Transverse colon (tissue), 4 donors: ENCODE measurements at places on chromosomes 1 and 21. TPM values are rescaled to one million over a fixed set of nuclear protein-coding genes. Genes with fewer than 3 reads are reported as not detected.

DNA sequence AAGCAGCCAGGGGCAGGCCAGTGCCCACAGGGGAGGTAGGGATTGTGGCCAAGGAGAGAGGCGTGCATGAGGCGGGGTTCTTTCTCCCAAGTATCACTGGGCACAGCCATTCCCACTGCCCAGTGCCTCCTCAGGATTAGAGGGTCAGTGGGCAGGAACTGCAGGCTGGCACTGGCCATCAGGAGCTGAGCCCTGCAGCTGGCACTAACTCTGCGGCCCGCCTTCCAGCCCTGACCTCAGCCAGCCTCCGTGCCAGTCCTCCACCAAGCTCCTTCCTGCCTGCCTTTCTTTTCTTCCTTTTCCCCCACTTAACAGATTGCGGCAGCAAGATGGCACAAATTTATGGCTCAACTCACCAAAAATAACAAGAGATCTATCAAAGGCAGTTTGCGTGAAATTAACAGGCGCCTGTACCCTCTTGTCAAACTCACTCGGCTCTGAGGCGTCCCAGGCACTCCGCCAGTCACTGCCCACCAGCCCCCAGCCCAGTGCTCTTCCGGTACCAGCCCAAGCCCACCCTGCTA is 11.1 kb downstream of the ADGRB2 start:
- H3K36me3 ChIP-seq, result no peaks in the 10 kb centered on the region
- no peak for DNase-seq
- H3K4me3 ChIP-seq, result no peak overlapping the region
- peaks cover 12% of the 10 kb centered on the region for H3K4me1 ChIP-seq

GRCh38 chr1:201594575-201595245 is 55.8 kb downstream of the NAV1 start:
- DNase-seq, result no peak
- H3K4me3 ChIP-seq, result no peak overlapping the region
- H3K27ac ChIP-seq, result no peak overlapping the region

Gene DIRAS3
- total RNA-seq, result 1.4 TPM

GRCh38 chr1:180814258-180814657 is 98.4 kb upstream of the KIAA1614 start:
- no peak overlapping the region for H3K4me3 ChIP-seq
- H3K27ac ChIP-seq, result no peak overlapping the region
- DNase-seq, result no peak

DNA sequence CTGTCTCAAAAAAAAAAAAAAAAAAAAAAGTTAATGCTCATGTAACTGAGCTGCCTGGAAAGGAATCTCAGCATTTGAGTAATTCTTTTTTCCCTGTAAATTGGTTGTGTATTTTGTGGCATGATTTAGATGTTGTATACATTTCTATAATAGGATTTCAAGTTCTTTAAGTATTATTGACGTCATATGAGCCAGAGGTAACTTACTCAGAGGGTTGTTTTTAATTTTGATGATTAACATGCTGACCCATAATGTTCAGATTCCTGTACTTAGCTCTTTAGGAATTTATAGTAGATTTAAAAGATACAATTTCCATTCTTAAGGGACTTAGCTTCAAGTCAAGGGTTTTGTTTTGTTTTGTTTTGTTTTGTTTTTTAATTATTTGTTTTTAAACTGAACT is 120.4 kb downstream of the CACHD1 start:
- no peaks in the 10 kb centered on the region for H3K4me1 ChIP-seq
- no peaks in the 10 kb centered on the region for H3K36me3 ChIP-seq
- no peak for DNase-seq
- H3K4me3 ChIP-seq, result no peak overlapping the region
- H3K27ac ChIP-seq, result no peak overlapping the region

DNA sequence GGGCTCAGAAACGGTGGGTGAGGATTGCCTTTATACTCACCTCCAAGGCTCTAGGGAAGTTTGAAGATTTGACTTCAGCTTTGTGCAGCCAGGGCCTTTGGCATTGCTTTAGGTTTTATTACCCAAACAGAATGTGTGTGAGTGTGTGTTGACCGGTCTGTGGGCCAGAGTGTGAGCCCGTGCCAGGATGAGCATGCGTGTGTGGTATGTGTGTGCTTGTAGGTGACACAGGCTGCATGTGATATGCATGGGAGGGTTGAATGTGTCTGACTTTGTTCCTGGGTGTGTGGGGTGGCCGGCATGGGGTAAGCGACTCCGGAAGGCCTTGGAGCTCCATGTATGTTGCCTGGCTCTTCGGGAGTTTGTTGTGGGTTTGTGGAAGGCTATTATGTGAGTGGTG is 160.5 kb downstream of the FOXD2 start:
- peaks cover 10% of the 10 kb centered on the region for H3K27me3 ChIP-seq
- no peak for DNase-seq
- H3K4me1 ChIP-seq, result no peaks in the 10 kb centered on the region
- H3K36me3 ChIP-seq, result no peaks in the 10 kb centered on the region

GRCh38 chr1:156887734-156888133 is 5.8 kb upstream of the PEAR1 start:
- H3K4me1 ChIP-seq, result peaks cover 8% of the 10 kb centered on the region
- H3K4me3 ChIP-seq, result no peak overlapping the region
- peaks cover 40% of the 10 kb centered on the region for H3K27me3 ChIP-seq

Gene EFNA1
- total RNA-seq, result 108 TPM

Gene TIAM1
- total RNA-seq, result 8.1 TPM

Gene ANKRD35
- total RNA-seq, result 1.1 TPM

Gene GJB5
- total RNA-seq, result not detected

- H3K27me3 ChIP-seq, result no peaks in the 10 kb centered on the region
- H3K4me1 ChIP-seq, result peaks cover 5% of the 10 kb centered on the region
- DNase-seq, result peak; percentile 70
- no peaks in the 10 kb centered on the region for H3K36me3 ChIP-seq
These were observed 62.8 kb upstream of the LAX1 start for GRCh38 chr1:203702130-203702577.

GRCh38 chr1:232244426-232244825 is 385.5 kb downstream of the SIPA1L2 start:
- H3K36me3 ChIP-seq, result no peaks in the 10 kb centered on the region
- peaks cover 3% of the 10 kb centered on the region for H3K4me1 ChIP-seq
- H3K4me3 ChIP-seq, result no peak overlapping the region
- no peak for DNase-seq

Gene CREB3L4
- total RNA-seq, result 2.2 TPM

Gene LRRC7
- total RNA-seq, result not detected

Gene KCNE1
- 2.4 TPM for total RNA-seq

- H3K4me3 ChIP-seq, result no peak overlapping the region
- H3K27ac ChIP-seq, result no peak overlapping the region
- H3K4me1 ChIP-seq, result no peaks in the 10 kb centered on the region
- no peaks in the 10 kb centered on the region for H3K36me3 ChIP-seq
These were observed 564.3 kb downstream of the USP25 start for GRCh38 chr21:16294128-16294527.

GRCh38 chr21:34822942-34823341 is 154.1 kb downstream of the CLIC6 start:
- H3K27ac ChIP-seq, result no peak overlapping the region
- DNase-seq, result no peak
- no peaks in the 10 kb centered on the region for H3K27me3 ChIP-seq

DNA sequence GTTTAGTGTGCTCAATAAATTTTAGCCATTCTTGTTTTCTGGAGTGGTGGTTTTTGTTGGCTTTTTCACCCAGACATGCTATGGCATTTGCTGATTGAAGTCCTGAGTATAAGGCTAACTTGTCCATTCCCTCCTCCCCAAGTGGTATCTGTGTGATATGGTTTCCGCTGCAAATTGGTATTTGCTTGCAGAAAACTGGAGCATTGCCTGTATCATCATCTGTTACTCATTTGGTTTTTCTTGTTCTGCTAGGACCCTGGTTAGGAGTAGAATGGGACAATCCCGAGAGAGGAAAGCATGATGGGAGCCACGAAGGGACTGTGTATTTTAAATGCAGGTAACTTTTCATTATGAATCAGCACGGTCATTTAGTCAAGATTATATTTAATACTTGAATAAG is 34.0 kb downstream of the TBCE start:
- H3K4me3 ChIP-seq, result no peak overlapping the region
- no peaks in the 10 kb centered on the region for H3K27me3 ChIP-seq
- no peak overlapping the region for H3K27ac ChIP-seq
- no peak for DNase-seq
- H3K36me3 ChIP-seq, result peaks cover 8% of the 10 kb centered on the region

DNA sequence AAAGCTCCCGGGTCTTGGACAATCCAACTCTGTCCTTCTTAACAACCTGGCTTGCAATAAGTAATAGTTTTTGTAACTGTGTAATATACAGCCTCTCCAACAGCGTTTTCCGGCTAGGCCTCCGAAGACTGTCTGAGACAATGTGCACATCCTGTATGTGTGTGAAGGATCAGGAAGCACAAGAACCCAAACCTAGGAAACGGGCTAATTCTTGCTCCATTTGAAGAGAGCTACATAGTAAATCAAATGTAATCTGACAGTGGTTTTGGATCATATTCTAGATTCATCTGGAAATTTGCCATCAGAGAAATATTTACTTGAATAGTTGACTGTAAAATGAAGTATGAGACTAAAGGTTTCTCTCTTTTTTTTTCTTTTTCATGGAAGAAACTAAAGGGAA is 1.2 kb downstream of the GPR52 start:
- DNase-seq, result no peak
- no peak overlapping the region for H3K27ac ChIP-seq
- no peaks in the 10 kb centered on the region for H3K36me3 ChIP-seq
- H3K4me1 ChIP-seq, result no peaks in the 10 kb centered on the region
- H3K4me3 ChIP-seq, result no peak overlapping the region

DNA sequence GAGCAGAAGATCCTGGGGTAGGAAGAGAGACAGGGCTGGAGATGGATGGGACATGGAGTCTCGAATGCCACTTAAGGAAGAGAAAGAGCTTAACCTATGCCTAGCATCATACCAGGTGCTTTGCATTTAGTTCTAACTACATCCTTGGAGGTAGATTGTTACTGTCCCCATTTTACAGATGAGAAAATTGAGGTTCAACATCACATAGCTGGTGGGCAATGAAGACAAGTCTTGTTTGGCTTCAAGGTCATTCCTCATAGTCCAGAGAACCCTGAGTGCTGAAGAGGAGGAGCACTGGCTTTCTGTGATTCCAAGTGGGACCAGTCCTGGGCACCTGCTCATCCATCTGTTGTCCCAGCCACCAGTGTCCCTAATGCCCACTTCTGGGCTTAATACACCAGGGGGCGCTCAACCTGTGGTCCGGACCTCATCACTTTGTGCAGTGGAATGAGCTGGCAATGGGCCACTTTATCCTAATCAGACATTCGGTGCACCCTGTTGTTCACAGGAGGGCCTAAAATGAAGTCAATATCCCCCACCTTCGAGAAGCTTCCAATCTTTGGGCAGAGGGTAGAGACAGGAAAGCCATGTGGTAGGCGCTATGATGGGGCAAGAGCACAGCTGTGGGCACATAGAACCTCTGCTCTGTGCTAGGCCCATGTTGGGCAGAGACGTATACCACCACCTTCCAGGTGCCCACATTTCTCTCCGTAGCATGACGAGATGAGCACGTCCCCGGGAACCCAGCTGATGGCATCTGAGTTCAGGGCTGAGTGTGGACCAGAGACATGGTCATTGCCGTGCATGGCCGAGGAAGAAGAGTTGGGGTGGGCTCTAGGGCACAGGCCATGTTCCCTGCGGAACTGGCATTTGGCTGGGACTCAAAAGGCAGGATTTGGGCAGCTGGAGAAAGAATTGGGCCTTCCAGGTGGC is 9.2 kb downstream of the RPS6KA1 start:
- H3K27ac ChIP-seq, result peak overlapping the region; percentile 61
- peaks cover 15% of the 10 kb centered on the region for H3K4me1 ChIP-seq

DNA sequence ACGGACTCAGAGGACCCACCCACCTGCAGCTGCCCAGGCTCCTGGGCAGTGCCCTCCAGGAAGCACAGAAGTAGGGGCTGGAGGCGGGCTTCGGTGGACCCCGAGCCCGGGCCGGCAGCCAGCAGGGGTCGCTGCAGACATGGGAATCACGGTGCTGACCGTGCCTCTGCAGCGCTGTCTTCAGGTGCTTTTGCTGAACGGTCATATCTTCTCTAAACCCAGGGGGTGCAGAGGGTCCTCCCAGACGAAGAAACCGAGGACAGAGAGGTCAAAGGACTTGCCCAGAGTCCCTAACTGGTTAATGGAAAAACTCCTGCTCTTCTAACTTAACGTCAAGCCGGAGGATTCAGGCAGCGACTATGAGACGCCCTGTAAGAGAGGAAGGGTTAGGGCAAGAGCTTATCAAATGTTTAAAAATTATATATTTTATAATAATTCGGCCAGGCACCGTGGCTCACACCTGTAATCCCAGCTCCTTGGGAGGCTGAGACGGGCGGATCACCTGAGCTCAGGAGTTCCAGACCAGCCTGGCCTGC is 21.5 kb upstream of the LEFTY2 start:
- H3K27ac ChIP-seq, result no peak overlapping the region
- no peaks in the 10 kb centered on the region for H3K36me3 ChIP-seq
- H3K27me3 ChIP-seq, result peaks cover 13% of the 10 kb centered on the region
- H3K4me3 ChIP-seq, result no peak overlapping the region
- DNase-seq, result peak; percentile 76

DNA sequence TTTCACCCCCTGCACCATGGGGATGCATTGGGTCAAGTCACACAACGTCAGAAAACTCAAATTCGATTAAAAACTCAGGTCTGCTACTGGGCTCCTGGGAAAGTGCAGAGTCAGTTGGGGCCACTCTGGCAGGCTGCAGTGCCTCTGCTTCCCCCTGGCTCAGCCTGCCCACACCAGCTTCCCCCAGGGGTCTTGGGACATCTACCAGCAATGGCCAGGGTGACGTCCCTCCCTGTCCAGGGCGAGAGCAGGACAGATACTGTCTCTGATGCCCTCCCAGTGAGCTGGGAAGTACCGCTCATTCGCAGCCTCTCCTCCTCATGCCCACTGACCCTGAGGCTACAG is 106.2 kb upstream of the COL6A1 start:
- H3K4me1 ChIP-seq, result no peaks in the 10 kb centered on the region
- H3K27ac ChIP-seq, result peak overlapping the region; percentile 31

- H3K36me3 ChIP-seq, result no peaks in the 10 kb centered on the region
- H3K4me1 ChIP-seq, result no peaks in the 10 kb centered on the region
- peaks cover 57% of the 10 kb centered on the region for H3K27me3 ChIP-seq
- no peak overlapping the region for H3K4me3 ChIP-seq
- no peak for DNase-seq
- no peak overlapping the region for H3K27ac ChIP-seq
These were observed 58.6 kb downstream of the RRAGC start for GRCh38 chr1:38800720-38801671.

Gene KRTAP7-1
- not detected for total RNA-seq

DNA sequence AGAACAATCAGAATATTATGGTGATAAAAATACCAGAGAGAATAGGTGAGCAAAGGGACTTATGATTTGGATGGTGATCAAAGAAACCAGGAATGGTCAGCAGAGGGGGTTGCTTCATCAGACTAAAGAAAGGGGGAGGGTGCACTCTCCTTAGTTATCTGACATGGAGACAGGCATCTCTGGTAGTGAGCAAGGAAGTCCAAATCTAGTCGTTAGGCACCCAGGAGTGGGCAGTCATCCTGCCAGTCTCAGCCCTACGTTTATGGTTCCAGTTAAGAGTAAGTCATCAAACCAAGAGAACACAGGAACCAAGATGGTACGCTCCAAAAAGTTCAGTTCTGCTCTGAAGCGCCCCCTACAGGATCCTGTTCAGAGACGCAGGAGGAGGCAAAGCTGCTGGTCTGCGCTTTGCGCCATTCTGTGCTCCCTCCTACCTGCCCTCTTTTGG is 28.6 kb downstream of the EBNA1BP2 start:
- no peak overlapping the region for H3K4me3 ChIP-seq
- no peaks in the 10 kb centered on the region for H3K36me3 ChIP-seq
- H3K4me1 ChIP-seq, result no peaks in the 10 kb centered on the region
- H3K27me3 ChIP-seq, result peaks cover 44% of the 10 kb centered on the region
- H3K27ac ChIP-seq, result no peak overlapping the region
